ENCODE measurements at places on chromosomes 1 and 21.

DNA sequence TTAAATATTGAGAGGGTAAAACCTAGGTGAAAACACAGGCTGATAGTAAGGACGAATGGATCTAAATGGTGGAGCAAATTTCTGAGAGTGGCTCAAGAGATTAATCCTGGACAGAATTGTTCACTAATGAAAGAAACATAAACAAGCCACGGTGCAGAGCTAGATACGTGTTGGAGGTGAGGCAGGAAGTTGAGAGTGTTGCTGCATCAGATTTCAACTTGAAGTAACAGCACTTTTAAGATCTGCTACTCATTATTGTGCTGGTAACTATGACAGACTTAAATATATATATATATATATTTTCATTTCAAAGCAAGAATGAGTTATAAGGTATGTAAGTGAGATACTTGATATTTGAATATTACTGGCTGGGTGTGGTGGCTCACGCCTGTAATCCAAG, 64.9 kb downstream of the PTGS2 start:
- no peak for DNase-seq

DNA sequence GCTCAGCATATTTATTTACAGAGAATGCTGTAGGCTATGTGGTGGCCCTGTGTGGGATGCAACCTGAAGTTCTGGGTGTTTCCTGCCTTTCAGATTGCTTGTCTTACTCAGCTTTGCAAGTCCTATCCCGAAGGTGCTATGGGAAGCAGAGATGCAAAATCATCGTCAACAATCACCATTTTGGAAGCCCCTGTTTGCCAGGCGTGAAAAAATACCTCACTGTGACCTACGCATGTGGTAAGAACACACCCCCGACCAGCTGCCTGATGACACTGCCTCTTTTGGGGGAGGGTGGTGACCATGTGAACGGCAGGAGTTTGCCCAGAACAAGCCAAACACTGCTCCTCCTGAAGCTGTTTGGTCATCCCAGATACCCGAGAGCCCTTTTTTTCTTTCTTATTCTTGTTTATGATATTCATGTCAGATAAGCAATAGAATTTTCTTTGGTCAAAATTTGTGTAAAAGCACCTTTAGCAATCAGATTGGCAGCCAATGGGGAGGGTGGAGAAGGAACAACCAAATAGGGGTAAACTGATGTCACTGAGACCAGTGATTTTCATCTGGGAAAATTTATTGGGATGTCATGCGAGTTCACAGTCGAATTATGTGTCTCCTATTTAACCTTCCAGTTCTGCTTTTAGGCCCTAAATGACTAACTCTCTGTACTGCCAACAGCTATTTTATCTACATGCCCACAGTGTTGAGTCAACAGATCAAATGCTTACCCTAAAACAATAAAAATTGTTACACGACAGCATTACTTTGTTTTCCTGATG, 82.6 kb downstream of the EVA1C start:
- no peak for DNase-seq

- DNase-seq = no peak
Observed at GRCh38 chr1:241782396-241782795, 65.6 kb upstream of the EXO1 start.

DNA sequence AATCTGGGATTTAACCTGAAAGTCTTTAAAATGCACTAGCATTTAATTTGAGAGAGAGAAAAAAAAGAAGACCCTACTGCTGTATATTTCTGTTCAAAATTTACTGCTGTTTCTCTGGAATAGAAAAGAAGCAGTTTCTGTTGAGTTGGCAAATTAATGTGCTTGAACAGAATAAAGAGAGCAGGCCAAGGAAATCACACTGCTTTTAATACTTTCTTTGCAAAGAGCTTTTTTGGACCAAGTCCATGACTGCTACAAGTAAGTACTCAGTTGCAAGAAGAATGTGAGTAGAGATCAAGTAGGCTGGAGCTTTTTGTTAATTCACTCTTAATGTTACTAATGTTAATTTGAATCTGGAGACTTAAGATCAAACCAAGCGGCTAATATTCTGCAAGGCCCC, 336.2 kb upstream of the SGIP1 start:
- DNase-seq = no peak

DNA sequence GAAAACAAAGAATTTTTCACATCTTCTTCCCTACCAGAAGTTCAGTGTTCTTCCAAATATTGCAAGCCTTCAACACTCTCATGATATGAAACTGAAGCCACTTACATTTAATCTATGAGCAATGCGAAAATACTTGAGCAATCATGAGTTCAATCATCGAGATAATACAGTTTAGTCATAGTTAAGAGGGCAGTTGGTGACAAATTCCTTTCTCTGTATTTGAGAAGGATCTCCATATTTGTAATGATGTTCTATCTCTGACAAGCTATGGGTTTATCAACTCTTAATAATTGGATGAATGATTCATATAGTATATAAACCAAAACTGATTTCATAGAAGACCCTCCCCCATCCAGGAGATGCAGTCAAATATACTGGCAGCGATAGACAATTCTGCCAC, 29.7 kb upstream of the PYHIN1 start:
- DNase-seq = no peak

- DNase-seq = no peak
Observed at GRCh38 chr1:25689686-25690381, 73.2 kb downstream of the MAN1C1 start.

Measured in T-helper 1 cell (primary cell).